ENCODE measurements at places on chromosomes 4 and X. TPM values are rescaled to one million over a fixed set of nuclear protein-coding genes. Genes with fewer than 3 reads are reported as not detected.

DNA sequence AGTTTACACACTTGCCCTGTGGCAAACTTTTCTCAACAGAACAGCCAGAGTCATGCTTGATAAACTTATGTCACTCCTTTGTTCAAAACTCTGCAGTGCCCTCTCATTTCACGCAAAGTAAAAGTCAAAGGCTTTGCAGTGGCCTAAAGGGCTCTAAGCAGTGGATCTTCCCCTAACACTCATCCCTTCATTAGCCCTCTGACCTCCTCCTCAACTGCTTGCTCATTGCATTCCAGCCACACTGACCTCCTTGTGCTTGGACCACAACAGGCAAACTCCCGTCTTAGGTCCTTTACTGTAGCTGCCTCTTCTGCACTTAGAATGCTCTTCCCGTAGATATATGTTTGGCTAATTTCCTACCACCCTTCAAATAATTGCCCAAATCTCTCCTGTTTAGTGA lies 5.6 kb downstream of the PRDM5 start:
- H3K27me3 ChIP-seq, result no peaks in the 10 kb centered on the region
- H3K27ac ChIP-seq, result no peak overlapping the region
- DNase-seq, result no peak
- H3K4me3 ChIP-seq, result no peak overlapping the region

- H3K27me3 ChIP-seq, result no peaks in the 10 kb centered on the region
- H3K27ac ChIP-seq, result no peak overlapping the region
- H3K4me3 ChIP-seq, result no peak overlapping the region
- no peaks in the 10 kb centered on the region for H3K4me1 ChIP-seq
- no peak for DNase-seq
These were observed 559 bp downstream of the TRPC5 start for GRCh38 chrX:112081781-112082652.

- H3K4me3 ChIP-seq, result no peak overlapping the region
- H3K36me3 ChIP-seq, result no peaks in the 10 kb centered on the region
- H3K27me3 ChIP-seq, result no peaks in the 10 kb centered on the region
These were observed 1047.4 kb upstream of the PABPC4L start for GRCh38 chr4:135249024-135249423.

GRCh38 chrX:111914398-111915090 lies 38.6 kb downstream of the TRPC5OS start:
- H3K4me3 ChIP-seq, result no peak overlapping the region
- no peak overlapping the region for H3K27ac ChIP-seq
- no peaks in the 10 kb centered on the region for H3K36me3 ChIP-seq
- H3K27me3 ChIP-seq, result no peaks in the 10 kb centered on the region

- DNase-seq, result no peak
- H3K27ac ChIP-seq, result no peak overlapping the region
- H3K36me3 ChIP-seq, result no peaks in the 10 kb centered on the region
- H3K4me3 ChIP-seq, result no peak overlapping the region
- H3K4me1 ChIP-seq, result no peaks in the 10 kb centered on the region
These were observed 33.1 kb downstream of the LNX1 start for GRCh38 chr4:53558065-53558801.

DNA sequence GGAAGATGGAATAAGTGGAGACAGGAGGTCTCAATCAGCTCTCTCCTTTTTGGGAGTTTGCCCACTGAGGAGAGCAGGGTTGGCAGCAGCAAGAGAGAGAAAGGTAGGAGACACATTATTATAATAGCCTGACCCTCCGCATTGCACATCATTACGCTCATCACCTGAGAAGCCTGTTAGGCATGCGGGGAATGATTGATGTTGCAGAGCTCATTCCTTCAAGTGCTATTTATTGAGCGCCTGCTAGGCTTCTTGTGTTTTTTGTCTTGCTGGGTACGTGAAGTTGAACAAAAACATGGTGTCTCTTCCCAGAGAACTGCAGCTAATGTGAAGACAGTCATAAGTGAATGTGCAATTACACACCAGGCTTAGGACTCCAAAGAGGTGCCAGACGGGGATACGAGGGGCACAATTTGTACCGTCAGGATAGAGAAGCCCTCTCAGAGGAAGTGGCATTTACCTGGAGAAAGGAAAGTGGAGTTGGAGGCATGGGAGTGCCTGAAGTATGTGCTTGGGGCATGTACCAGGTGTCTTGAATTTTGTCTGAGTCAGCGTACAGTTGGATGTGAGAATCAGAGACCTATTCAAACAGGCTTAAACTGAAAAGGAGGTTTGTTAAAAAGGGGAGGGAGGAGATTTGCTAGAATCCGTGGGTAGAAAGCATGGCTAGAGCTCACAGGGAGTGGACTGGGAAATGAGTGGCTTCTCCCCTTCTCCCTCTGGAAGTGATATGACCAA lies 90.2 kb upstream of the SOD3 start:
- no peaks in the 10 kb centered on the region for H3K36me3 ChIP-seq
- no peak overlapping the region for H3K27ac ChIP-seq
- no peak for DNase-seq
- H3K4me1 ChIP-seq, result no peaks in the 10 kb centered on the region
- H3K27me3 ChIP-seq, result no peaks in the 10 kb centered on the region
- H3K4me3 ChIP-seq, result no peak overlapping the region

DNA sequence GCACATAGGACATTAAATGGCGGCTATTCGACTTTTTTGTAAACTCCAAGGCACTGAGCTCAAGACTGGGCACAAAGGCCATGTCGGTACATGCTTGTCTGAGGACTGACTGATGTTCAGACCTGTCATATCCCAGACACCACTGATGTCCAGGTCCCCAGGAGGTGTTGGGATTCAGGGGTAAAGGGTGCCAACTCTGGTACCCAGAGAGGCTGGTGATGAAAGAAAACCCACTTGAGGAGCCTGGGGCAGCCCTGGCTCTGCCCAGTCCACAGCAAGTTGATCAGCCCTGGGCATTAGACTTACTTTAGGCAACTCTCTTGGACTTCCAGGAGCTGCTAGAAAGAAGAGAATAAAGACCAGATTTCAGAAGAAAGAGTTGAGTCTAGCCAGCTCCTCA lies 18.7 kb downstream of the SASH3 start:
- H3K4me1 ChIP-seq, result no peaks in the 10 kb centered on the region
- peaks cover 44% of the 10 kb centered on the region for H3K36me3 ChIP-seq
- H3K4me3 ChIP-seq, result no peak overlapping the region
- DNase-seq, result peak; percentile 2
- no peaks in the 10 kb centered on the region for H3K27me3 ChIP-seq

- no peak overlapping the region for H3K4me3 ChIP-seq
- no peak overlapping the region for H3K27ac ChIP-seq
- no peak for DNase-seq
These were observed 11.9 kb upstream of the SH3KBP1 start for GRCh38 chrX:19899217-19899788.

DNA sequence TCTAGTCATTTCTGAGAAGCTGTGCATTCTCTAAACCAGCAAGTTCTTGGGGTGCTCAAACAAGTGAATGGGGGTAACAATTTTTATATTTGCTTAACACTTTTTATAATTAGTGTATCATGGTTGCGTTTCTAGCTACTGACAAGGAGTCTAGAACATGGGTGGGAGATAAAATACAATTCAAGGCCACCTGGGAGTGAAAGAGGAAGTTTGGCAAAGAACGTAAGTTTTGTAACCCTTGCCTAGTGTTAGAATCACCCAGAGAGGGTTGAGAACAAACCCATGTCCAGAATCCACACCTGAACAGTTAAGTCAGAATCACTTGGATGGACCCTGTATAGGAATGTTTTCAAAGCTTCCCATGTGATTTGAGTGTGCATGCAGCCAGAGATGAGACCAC lies 92.7 kb downstream of the AFF2 start:
- peak; percentile 5 for DNase-seq
- peaks cover 3% of the 10 kb centered on the region for H3K4me1 ChIP-seq
- no peaks in the 10 kb centered on the region for H3K27me3 ChIP-seq
- H3K36me3 ChIP-seq, result no peaks in the 10 kb centered on the region
- no peak overlapping the region for H3K4me3 ChIP-seq
- H3K27ac ChIP-seq, result no peak overlapping the region

DCX gene
- total RNA-seq, result not detected

TMEM35A gene
- total RNA-seq, result not detected
